ENCODE measurements at places on chromosomes 2 and 18.

DNA sequence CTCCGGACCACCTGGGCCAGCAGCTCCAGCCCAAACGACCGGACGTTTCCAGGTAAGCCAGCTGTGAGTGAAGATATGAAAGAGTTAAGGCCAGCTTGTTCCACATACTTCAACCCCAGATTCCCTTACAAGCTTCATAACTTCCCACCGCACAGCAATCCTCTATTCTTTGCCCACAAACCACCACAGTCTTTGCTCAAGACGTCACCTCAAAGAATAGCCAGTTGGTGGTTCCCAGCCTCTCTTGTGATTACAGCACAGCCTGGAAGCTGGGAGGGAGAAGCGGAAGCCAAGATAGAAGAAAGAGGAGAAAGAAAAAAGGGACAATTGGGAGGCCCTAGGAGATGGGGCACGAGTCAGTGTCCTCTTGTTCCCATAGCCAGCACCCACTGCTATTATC lies 70.6 kb downstream of the NRP2 start:
- H3K27me3 ChIP-seq: peaks cover 7% of the 10 kb centered on the region
- no peak overlapping the region for H3K27ac ChIP-seq
- H3K36me3 ChIP-seq: no peaks in the 10 kb centered on the region
- no peaks in the 10 kb centered on the region for H3K4me1 ChIP-seq
- no peak for DNase-seq

GRCh38 chr18:60861575-60861974 lies 471.7 kb upstream of the CDH20 start:
- no peaks in the 10 kb centered on the region for H3K4me1 ChIP-seq
- H3K27ac ChIP-seq: no peak overlapping the region
- no peak for DNase-seq
- no peaks in the 10 kb centered on the region for H3K27me3 ChIP-seq
- no peaks in the 10 kb centered on the region for H3K36me3 ChIP-seq

DNA sequence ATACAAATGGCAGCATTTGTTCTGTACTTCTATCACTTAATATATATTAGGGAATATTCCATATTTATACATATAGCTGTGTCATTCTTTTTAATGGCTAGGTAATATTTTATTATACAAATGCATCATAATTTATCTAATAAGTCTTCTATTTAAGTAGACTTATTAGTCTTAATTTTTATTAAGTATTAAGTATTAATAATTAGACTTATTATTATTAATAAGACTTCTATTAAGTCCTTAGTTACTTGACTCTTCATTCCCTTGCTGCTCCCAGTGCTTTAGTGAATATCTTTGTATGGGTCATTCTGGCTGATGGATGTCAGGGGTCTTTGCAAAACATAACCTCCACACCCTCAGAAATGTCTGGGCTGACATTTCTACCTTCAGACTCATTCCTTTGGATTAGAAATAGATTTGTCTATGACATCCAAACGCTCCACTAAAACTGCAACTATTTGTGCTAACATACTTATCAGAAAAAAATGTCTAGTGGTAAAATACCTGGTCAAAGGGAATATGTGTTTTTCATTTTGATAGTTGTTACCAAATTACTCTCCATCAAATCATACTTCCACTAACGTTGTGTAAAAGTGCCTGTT lies 35.8 kb downstream of the EN1 start:
- H3K4me1 ChIP-seq: no peaks in the 10 kb centered on the region
- no peak for DNase-seq
- no peak overlapping the region for H3K27ac ChIP-seq
- no peak overlapping the region for H3K4me3 ChIP-seq
- H3K36me3 ChIP-seq: no peaks in the 10 kb centered on the region

- no peaks in the 10 kb centered on the region for H3K4me1 ChIP-seq
- H3K27ac ChIP-seq: no peak overlapping the region
- no peak overlapping the region for H3K4me3 ChIP-seq
These were observed 37.2 kb upstream of the THOC1 start for GRCh38 chr18:305003-305501.

DNA sequence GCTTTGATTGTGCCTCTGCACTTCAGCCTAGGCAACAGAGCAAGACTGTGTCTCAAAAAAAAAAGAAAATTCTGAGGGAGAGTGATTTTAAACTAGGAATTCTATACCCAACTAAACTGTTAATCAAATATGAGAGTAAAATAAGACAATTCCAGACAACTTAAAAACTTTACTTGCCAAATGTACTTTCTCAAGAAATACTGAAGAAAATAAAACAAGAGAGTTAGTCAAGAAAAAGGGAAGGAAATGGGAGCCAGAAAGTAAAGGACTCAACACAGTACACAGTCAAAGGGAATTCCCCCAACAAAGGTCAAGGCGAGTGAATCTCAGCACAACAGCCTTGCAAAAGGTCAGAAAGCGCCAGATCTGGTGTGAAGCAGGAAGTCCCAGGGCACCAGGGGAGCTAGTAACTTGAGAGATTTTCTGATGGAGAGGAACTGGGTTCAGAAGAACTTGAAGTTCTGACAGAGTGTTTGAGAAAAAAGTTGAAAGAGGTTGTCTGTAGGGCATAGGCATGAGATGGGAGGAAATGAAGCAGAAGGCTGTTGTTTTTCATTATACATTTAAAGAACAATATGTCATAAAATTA lies 22.6 kb upstream of the TBC1D8 start:
- no peak overlapping the region for H3K4me3 ChIP-seq
- peaks cover 6% of the 10 kb centered on the region for H3K4me1 ChIP-seq
- H3K27me3 ChIP-seq: no peaks in the 10 kb centered on the region
- H3K36me3 ChIP-seq: peaks cover 10% of the 10 kb centered on the region
- no peak for DNase-seq
- peak overlapping the region; percentile 74 for H3K27ac ChIP-seq

DNA sequence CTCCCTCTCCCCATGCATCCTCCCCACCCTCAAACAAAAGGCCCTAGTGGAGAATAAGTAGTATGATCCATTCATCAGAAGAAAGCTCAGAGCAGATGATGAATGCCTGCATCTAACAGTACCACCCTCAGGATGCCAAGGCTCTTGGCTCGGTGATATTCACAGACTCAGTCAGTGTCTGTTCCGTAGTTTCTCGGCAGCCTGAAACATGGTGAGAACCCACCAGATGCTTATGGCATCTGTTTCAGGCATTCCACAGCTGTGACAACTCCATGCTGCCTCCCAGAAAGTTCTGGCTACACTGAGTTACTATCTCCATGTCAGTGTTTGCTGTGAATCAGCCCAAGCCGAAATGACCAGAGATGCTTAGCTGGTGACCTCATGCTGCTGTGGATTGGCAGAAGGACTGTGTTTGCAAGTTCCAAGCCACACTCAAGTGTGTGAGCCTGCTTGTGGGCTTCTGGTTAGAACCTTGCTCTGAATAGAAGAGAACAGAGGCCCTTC lies 83.9 kb downstream of the WDSUB1 start:
- no peak for DNase-seq
- no peaks in the 10 kb centered on the region for H3K36me3 ChIP-seq
- no peak overlapping the region for H3K27ac ChIP-seq
- H3K27me3 ChIP-seq: no peaks in the 10 kb centered on the region
- peaks cover 9% of the 10 kb centered on the region for H3K4me1 ChIP-seq

DNA sequence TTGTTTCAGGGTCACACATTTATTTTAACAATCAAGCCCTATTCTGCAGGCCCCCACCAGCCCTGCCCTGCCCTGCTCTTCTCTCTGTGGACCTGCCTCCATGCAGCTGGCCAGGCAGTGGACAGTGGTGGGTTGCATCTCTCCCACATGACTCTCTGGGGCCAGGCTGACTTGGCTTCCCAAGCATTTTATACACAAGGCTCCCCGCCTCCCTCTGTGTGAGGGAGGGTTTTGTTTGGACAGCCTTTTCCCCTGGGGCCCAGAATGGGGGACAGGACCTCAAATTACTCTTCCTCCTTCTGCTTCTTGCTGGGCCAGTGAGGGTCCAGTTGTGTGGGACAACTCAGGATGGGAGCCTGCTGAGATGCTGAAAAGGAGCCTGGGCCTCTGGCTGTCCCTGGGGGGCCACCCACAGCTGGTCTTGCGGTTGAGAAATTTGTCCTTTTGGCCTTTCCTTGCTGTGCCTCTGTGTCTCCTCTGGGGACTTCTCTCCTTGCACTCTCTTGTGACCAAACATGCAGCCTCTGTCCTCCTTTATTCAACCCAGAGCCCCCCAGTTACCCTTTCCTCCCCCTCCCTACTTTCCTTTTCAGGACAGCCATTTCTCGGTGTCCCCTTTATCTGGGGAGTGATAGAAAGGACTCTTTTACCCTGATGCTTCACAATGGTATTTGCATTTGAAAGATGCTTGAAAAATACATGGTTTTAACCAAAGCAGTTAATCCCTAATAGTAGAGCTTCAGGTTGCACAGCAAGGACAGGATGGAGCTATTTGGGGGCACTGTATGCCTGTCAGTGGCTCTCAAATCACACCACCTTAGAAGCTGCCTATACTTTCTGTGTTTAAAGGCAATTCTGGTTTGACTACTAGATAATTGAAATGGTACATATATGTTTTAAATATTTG lies 151.1 kb downstream of the FHOD3 start:
- no peak for DNase-seq
- H3K27me3 ChIP-seq: peaks cover 6% of the 10 kb centered on the region
- no peak overlapping the region for H3K27ac ChIP-seq
- H3K4me3 ChIP-seq: no peak overlapping the region
- H3K36me3 ChIP-seq: no peaks in the 10 kb centered on the region

GRCh38 chr2:127098711-127099110 lies 8.2 kb downstream of the BIN1 start:
- H3K27me3 ChIP-seq: peaks cover 2% of the 10 kb centered on the region
- peaks cover 2% of the 10 kb centered on the region for H3K4me1 ChIP-seq
- no peak for DNase-seq
- no peaks in the 10 kb centered on the region for H3K36me3 ChIP-seq
- no peak overlapping the region for H3K4me3 ChIP-seq

- no peaks in the 10 kb centered on the region for H3K4me1 ChIP-seq
- H3K27ac ChIP-seq: no peak overlapping the region
- DNase-seq: no peak
These were observed 146.2 kb downstream of the RPIA start for GRCh38 chr2:88837511-88838160.
